HCT116 (cell line): ENCODE measurements at places on chromosomes 5 and 9. TPM values are rescaled to one million over a fixed set of nuclear protein-coding genes. Genes with fewer than 3 reads are reported as not detected.
A peak's percentile ranks its signal among the peaks of the same experiment; 100 is the strongest.

DNA sequence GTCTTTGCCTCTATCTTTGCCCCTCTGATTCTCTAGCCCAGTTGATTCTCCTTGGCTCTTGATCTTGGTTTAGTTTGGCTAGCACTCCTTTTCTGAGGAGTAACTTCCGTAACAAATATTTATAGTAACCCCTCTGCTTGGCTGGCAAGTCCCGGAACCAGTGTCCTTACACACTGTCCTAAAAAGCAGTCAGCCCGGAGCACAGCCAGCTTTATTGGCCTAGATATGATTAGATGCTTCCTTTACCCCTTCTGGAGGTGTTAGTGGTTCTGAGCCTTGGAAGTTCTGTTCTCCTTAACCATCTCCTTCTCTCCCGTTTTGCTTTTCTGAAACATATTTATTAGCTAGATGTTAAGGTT lies 17.0 kb upstream of the MSMP start:
- DNase-seq = no peak

GRCh38 chr9:96758845-96759673 lies 18.8 kb downstream of the ZNF510 start:
- no peak for DNase-seq

DNA sequence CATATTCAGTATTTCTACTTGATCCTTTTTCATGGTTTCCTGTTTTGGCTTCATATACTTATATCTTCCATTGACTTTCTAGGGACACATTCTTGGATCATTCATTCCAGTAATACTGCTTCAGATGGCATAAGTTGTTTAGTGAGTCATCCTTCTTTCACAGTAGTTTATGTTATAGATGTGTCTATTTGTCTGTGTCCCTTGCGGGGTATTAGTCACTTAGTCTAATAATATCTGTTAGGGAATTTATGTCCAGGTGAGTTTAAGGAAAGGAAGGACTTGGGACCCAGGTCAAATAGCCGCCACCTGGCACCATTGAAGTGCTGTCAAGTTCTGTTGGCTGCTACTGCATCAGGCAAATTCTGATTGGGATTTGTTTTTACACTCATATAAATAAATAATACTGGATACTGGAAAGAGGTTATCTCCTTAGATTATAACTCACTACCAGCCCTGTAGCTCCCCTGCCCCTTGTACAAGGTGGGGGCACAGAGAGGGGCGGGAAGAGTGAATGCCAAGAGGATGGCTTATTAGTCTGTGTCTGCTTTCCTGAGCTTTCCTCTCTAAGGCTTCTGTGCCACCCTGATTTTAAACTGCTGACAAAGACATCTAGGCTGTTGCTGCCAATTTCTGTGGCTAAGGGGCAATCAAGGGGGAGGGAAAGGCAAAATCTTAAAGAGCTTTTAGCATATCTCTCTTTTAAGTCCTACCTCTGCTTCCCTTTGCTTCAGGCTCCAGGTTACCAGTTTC lies 64.9 kb downstream of the CDC42SE2 start:
- peak; percentile 51 for DNase-seq

- DNase-seq = no peak
Measured at GRCh38 chr5:130115686-130116085, 211.4 kb downstream of the CHSY3 start.

DNA sequence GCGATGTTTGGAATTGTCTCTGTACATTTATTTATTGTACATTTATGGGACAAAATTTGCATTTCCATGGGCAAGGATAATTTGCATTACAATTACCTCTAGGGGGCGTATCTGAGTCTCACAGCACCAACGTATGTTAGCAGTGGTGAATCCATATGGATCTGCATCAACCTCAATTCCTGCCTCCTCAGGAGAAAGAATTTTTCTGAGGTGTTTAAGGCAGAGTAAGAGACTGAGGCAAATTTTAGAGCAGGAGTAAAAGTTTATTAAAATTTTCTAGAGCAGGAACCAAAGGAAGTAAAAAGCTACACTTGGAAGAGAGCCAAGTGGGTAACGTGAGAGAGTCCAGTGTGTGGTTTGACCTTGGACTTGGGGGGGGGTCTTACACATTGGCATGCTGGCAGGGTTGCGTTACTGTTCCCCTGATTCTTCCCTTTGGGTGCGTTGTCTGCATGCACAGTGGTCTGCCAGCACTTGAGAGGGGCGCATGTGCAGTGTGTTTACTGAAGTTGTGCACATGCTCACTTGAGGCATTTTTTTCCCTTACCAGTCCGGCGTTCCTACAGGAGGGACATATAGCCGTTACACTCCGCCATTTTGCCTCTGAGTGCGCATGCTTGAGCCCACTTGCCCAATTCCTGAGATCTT lies 21.0 kb upstream of the RAB14 start:
- DNase-seq = peak; percentile 54

DNA sequence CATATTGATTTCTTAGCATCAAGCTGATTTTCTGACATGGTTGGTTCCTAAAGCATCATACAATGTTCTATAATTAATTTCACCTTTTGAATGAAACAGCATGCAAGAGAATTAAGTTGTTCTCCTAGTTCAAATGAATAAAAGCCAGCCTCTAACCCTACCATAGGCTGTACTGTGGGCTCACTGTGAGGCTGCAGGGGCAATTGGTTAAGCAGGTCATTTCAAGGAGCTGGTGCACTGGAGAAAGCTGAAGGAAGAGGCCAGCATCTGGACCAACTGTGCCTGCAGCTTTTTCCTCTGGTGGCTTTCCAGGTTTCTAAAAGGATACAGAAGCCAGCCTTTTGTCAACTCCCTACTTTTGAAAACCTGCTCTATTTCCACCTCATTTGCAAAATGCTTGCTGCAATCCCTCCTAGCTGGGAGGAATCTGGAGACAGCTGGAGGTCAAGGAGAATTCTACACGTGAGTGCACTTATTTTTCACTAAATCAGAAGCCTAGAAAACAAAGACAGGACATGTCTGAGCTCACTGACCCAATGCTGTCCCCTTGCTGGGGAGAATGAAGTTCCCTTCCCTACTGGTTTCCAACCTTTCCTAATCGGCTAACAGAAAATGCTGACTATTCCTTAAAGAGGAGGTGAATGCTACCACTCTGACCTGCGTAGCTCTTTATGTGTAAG lies 158.9 kb downstream of the APBA1 start:
- DNase-seq = no peak

DNA sequence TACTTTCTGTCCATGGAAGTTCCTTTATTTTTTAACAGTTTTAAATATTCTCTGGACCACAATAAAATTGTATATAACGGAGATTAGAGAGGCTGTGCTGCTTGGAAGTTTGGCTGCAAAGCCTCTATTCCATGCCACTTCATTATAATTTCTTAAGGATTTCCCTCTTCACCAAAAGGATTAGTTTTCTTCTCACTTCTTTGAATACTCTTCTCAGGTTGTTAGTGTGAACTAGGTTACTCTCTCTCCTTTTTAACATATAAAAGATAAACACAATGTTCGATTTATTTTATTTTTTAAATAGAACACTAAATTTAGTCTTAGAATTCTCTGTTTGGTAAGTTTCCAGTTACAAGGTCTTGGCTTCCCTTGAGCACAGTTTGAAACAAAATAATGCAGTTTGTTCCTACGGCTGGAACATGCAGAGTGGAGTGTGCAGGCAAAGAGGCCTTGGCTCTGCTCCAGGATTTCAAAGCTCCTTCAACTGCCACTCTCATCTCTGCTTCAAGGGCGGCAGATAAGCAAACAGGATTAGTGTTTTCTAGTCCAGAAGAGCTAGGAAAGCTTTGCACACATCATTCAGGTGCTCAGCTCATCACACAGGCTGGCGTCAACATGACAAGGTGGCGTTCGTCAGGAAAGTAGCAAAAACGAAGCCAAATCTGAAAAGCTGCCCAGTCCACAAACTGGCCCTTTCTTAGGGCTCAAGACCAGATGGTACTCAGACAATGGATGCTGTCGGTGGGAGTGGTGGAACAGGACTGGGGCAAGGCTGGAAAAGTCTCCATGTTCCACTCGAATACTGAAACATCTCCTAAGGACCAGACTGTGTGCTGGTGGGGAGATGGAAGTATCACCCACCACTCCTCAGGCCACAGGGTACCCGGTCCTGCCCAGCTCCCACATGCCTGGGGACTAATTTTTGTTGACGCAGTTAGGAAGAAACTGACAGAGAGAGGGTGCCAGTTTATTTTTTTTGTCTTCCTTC lies 286.6 kb downstream of the CRB2 start:
- no peak for DNase-seq

DNA sequence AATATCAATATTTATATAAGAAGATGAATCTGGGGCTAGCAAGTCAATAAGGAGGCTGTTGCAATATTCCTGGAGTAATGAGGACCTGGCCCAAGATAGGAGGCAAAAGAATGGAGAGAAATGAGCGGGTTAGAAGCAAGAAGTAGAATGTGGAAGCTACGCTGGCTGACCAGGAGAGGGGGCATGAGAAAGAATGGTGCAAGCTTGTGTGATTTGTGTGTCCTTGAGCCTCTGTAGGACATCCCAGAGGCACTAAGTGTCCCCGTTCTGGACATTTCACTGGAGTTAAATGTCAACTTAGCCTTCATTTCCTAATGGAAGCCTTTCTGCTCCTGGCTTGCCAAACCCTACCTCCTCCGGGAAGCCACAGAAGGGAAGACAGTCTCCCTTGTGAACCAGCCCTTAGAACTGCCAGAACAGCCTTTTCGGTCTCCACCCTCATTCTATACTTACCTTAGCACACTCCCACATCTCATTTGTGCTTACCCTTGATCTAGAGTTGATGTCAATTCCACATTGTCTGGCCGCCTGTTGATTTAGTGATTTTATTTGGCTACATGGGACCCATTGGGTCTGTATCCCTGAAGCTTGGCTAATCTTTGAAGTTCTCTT lies 6.7 kb upstream of the PDE6A start:
- no peak for DNase-seq

Gene IL31RA
- total RNA-seq = 0.59 TPM

- DNase-seq = no peak
Measured at GRCh38 chr5:74281166-74281565, 359.4 kb downstream of the ENC1 start.

Gene GALNT12
- 31.2 TPM for total RNA-seq

GRCh38 chr9:124045076-124045829 lies 33.7 kb downstream of the LHX2 start:
- DNase-seq = no peak

DNA sequence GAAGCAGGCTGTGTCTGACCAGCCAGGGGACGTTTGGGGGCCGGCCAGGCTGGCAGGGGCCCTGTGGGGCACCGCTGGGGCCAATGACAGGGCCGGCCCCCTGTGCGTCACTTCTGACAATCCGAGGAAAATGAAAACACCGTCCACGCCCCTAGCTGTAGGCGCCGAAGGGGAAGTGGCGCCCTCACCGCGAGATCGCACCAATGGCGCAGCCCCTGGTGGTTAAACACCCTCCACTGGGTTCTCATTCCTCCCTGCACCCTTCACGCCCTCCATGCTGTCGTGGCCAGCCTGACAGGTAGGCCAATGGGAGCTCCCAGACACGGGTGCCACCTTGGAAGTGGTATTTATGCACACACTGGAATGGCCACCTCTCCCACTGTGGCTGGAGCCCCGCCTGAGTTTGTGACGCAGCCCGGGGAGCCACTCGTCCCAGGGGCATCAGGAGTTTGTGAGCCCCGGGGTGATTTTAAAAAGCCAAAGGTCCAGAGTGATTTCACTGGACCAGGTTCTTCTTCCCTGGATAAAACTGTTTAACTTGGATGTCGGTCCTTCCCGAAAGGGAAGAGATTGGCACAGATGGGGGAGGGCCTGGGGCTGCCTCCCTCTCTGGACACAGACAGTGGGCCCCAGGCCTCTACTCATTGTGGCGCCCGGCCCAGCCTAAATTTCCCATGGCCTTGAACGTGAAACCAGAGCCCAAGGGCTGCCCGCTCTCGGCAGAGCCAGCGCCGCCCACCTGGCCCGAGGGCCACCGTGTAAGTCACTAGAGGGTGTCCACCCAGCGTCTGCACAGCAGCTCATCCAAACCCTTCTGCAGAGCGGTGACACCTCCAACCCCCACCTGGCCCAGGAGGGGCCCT lies 49.7 kb downstream of the NKD2 start:
- DNase-seq = no peak
